ENCODE measurements at places on chromosomes 13 and 19. TPM values are rescaled to one million over a fixed set of nuclear protein-coding genes. Genes with fewer than 3 reads are reported as not detected.

DNA sequence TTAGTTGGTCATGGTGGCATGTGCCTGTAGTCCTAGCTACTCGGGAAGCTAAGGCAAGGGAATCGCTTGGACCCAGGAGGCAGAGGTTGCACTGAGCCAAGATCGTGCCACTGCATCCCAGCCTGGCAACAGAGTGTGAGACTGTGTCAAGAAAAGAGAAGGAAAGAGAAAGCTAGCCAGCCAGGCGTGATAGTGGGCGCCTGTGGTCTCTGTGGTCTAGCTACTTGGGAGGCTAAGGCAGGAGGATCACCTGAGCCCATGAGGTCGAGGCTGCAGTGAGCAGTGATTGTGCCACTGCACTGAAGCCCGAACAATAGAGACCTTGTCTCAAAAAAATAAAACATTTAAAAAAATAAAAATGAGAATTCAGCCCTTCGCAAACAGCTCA, 33.3 kb downstream of the TIMM13 start:
- H3K36me3 ChIP-seq = no peaks in the 10 kb centered on the region
- no peaks in the 10 kb centered on the region for H3K4me1 ChIP-seq

GRCh38 chr13:69648340-69649062, 459.1 kb upstream of the ATXN8OS start:
- no peak for DNase-seq
- H3K27ac ChIP-seq = no peak overlapping the region
- H3K4me1 ChIP-seq = no peaks in the 10 kb centered on the region
- H3K27me3 ChIP-seq = no peaks in the 10 kb centered on the region
- no peak overlapping the region for H3K4me3 ChIP-seq

GRCh38 chr13:37747071-37747612, 122.4 kb downstream of the TRPC4 start:
- no peak for DNase-seq
- H3K4me3 ChIP-seq = no peak overlapping the region
- H3K27ac ChIP-seq = no peak overlapping the region
- no peaks in the 10 kb centered on the region for H3K4me1 ChIP-seq
- no peaks in the 10 kb centered on the region for H3K36me3 ChIP-seq

Gene ZNF888
- 9.8 TPM for total RNA-seq

- DNase-seq = peak; percentile 89
- H3K4me3 ChIP-seq = no peak overlapping the region
- H3K4me1 ChIP-seq = peaks cover 9% of the 10 kb centered on the region
- H3K36me3 ChIP-seq = peaks cover 14% of the 10 kb centered on the region
These were observed 10.5 kb upstream of the B3GNT3 start for GRCh38 chr19:17784201-17785008.

DNA sequence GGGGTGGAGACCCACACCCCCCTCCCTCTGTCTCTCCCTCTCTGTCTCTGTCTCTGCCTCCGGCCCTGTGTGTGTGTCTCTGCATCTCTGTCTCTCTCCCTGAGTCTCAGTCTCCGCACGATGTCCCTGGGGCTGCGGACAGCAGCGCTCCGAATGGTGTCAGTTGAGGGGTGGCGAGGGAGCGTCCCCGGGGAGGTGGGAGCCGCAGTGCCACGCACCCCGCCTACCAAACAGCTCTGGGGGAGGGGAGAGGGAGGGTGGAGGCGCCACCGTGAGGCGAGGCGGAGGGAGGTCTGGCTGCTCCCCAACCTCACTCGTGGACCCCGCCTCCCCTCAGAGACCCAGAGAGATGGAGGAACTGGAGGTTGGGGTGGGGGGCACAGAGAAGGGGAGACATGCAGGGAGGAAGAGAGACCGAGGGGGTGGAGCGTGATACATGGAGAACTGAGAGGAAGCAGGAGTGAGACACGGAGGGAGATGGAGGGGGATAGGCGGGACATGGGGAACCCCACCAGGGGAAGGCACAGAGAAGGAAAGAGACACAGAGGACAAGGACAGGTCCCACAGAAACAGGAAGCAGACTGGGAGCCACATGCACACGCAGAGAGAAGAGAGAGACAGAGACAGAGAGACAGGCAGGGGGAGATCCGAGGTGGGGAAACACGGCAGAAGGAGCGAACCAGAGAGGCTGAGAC, 7.2 kb downstream of the ERFL start:
- H3K27me3 ChIP-seq = no peaks in the 10 kb centered on the region
- peaks cover 10% of the 10 kb centered on the region for H3K4me1 ChIP-seq
- DNase-seq = no peak
- H3K27ac ChIP-seq = no peak overlapping the region
- no peaks in the 10 kb centered on the region for H3K36me3 ChIP-seq
- peak overlapping the region; percentile 16 for H3K4me3 ChIP-seq

Gene NRTN
- 4.9 TPM for total RNA-seq

- DNase-seq = peak; percentile 61
- no peak within 1 kb of the TSS for H3K4me3 ChIP-seq
- peaks cover 15% of the 10 kb centered on the region for H3K4me1 ChIP-seq
- H3K27me3 ChIP-seq = peaks cover 2% of the 10 kb centered on the region
- no peaks in the 10 kb centered on the region for H3K36me3 ChIP-seq
- no peak within 1 kb of the TSS for H3K27ac ChIP-seq
These were observed at the start of gene DENND1C for GRCh38 chr19:6481541-6482342. Gene DENND1C, minus strand, starts transcription at chr19:6481787. Its CDS starts 92 bp downstream, at chr19:6481695.

DNA sequence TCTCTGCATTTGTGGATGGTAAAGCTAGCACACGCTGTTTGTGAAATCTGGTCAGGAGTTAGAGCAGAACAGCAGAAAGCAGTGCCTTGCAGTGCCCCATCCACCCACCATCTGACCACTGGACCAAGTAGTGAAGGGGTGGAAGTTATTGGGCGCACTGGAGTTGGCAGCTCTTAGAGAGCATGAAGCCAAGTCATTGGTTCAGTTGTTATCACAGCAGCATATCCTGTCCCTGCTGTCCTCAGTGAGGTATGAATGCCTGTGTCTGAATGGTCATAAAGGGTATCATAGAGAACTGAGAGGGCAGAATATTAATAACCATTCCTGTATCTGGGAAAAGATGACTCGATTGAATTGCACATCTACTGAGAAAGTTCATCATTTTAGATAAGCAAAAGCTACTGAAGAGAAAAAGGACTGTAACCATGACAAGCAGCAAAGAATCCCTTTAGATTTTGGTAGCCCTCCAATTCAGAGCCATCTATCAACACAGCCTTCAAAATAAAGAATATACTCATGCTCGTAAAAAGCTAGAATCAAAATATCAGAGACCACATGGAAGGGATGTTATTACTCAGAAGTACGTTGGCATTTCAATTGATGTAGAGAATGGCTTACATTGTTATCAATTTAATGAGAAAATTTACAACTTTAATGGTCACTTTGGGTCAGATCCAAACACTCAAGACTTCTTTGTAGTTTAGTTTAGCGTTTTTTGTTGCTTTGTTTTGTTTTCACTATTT, 919.0 kb downstream of the EFNB2 start:
- H3K4me1 ChIP-seq = peaks cover 14% of the 10 kb centered on the region
- H3K27ac ChIP-seq = no peak overlapping the region
- no peak overlapping the region for H3K4me3 ChIP-seq
- no peak for DNase-seq
- no peaks in the 10 kb centered on the region for H3K36me3 ChIP-seq

Gene NKG7
- total RNA-seq = 0.53 TPM

Gene RNF225
- total RNA-seq = 1.1 TPM

Data from WTC11 (cell line).